Inflammatory macrophage (primary cell): ENCODE measurements at places on chromosomes 1 and 21.

DNA sequence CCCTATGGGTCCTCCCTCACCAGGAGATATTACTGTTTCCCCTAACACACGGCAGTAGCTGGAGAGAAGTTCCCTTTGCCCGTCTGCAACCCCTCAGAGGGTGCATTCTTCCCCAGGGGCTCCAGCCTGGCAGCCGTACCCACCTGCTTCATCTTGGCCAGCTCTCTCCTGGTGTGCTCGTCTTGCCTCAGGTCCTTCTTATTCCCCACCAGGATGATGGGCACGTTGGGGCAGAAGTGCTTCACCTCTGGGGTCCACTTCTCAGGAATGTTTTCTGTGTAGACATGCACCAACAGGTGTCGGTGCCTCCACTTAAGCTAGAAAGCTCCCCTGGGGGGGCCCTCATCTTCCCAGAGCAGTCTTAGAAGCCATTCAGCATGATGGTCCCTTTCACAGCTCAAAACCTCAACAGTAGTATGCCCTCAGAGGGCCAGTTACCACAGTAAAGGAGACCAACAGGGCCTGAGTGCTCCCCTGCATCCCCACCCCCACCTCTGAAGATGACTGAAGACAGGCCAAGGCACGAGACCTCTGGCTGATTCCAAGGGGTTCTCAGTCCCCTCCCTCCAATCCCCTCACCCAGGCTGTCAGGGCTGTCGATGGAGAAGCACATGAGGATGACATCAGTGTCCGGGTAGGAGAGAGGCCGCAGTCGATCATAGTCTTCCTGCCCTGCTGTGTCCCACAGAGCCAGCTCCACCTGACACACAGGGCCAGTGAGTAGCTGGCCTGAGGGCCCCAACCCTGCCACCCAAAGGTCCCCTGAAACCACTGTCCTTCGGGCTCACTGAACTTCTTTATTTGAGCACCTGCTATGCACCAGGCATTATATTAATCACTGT, 4.3 kb downstream of the RHOC start:
- no peak for DNase-seq

GRCh38 chr1:27154469-27154990, 395 bp downstream of the SLC9A1 start:
- DNase-seq: no peak

DNA sequence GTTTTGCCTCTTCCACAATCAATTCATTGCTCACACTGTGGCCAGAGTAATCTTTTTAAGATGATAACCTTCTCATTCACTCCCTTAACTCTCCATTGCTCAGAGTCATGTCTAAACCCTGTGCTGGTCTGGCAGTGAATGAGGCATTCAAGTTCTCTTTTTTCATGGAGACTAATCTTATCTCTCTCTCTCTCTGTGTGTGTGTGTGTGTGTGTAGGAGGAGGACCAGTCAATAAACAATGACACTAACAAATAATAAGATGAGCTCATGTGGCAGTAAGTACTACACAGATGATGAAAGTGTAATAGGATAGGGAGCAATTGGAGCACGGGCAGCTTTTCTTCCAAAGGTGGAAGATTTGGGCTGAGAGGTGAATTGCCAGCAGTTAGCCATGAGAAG, 122.0 kb upstream of the B3GALT2 start:
- DNase-seq: no peak

DNA sequence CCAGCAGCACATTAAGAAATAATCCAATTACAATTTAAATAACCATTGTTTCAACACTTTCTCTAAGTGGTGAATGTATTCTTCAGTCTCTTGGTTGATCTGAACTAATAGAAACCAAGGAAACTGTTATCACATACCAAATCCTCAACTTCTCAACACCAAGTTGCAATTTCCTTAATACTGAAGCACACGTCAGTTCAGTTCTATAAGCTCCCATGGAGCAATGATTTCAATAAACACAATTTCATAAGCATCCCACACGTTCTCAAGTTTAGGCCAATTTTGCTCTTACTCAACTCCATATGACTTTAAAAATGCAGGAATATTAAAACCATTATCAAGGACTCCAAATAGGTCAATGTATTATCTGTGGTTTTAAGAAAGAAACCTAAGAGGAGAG, 5.8 kb upstream of the ERG start:
- peak; percentile 72 for DNase-seq

DNA sequence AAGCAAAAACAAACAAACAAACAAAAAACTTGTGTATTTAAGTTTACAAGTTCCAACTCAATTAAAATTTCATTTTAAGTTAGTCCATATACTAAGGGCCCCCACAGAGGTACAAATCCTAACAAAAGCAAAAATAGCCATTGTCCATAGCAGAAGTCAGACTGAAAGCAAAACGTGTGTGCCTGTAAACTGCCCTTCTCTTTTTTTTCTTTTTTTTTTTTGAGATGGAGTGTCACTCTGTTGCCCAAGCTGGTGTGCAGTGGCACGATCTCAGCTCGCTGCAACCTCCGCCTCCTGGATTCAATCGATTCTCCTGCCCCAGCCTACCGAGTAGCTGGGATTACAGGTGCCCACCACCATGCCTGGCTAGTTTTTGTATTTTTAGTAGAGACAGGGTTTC, 11.6 kb upstream of the IFNGR2 start:
- peak; percentile 41 for DNase-seq

DNA sequence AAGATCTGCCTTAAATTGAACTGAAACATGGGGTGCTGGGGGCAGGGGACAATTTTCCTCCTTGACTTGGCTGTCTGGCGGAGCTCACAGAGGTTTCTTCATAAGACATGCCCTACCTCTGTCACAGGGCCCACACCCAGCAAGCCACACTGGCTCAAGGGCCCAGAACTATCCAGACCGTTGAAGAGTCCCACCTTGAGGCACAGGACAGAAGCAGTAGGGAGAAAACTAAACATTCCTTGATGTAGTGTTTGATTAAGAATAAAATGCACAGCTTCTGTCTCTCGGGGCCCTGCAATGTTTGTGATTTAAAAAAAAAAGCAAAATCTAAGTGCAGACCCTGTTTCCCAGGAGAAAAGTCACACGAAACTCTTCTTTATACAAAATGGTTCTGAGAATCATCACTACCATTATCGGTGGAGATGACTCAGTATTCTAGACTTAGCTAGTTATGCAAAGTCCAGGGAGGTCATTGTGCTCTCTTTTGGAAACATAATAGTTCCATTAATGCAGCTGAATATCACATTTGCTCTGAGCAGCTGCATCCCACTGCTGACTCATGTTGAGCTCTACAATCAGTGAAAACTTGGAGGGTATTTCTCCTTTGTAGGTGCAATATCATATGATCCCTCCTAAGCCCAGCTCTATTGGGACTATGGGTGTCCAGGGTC, 53.6 kb upstream of the DIRAS3 start:
- no peak for DNase-seq

DNA sequence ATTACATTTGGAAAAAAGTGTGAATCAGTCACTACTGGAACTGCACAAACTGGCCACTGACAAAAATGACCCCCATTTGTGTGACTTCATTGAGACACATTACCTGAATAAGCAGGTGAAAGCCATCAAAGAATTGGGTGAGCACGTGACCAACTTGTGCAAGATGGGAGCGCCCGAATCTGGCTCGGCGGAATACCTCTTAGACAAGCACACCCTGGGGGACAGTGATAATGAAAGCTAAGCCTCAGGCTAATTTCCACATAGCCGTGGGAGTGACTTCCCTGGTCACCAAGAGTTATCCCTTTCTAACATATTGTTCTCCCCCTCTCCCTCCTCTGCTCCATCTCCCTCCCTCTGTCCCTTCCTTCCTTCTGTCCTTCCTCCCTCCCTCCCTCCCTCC, 47.7 kb upstream of the RHOU start:
- peak; percentile 44 for DNase-seq

- DNase-seq: no peak
Measured at GRCh38 chr1:96220651-96221050, 500.9 kb upstream of the PTBP2 start.

- DNase-seq: no peak
Measured at GRCh38 chr1:213984387-213985208, 3.2 kb upstream of the PROX1 start.

- DNase-seq: peak; percentile 83
Measured at GRCh38 chr1:183243161-183244050, 57.3 kb downstream of the LAMC2 start.

DNA sequence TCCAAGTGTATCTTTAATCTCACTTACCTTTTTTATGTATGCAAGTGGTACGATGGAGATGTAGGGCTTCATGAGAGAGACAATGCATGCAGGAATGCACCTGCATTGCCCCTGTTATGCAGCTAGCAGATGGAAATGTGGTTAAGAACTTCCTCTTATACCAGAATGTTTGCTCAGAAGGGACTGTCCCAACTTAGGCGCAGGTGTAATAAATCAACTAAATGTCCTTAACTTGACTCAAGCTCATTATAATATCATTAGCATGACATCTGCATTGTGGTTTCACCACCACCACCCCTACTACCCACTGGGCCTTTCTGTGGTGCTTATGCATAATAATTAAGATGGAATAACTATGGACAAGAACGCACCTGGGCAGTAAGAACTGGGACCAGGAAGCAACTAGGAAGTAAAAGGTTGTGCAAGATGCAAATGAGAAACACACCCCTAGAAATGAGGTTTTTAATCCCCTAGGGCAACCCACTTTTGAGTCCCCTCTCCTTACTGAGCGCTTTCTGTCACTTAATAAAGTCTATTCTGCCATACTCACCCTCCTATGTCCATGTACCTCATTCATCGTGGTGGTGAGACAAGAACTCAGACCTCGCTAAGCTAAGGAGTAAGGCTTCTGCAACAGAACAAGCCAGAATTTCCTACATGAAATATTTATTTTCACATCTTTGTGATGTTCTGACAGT, 1103.3 kb upstream of the B3GALT2 start:
- DNase-seq: no peak

DNA sequence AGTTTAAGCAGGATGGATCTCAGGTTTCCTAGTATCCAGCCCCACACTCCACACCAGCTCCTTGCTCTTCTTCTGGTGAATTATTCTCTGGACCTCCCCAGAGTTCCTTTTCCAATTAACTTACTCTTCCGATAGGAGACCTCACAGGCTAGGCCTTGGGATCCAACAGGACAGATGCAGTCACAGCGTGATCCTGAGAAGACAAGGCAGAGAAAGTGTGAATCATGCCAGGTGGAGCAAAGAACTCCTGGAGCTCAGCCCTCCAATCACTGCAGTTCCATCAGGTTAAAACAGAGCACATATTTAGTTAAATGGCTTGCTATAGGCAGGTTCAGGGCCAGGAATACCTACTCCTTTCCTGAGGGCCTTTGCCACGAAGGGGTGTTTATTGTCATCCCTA, 34.1 kb downstream of the C8B start:
- no peak for DNase-seq

- peak; percentile 84 for DNase-seq
Measured at GRCh38 chr1:28313702-28314546, 14.9 kb upstream of the MED18 start.

- no peak for DNase-seq
Measured at GRCh38 chr21:46099476-46099875, 1.6 kb downstream of the COL6A2 start.

GRCh38 chr1:227797144-227797543, 18.3 kb upstream of the PRSS38 start:
- no peak for DNase-seq

- peak; percentile 42 for DNase-seq
Measured at GRCh38 chr1:223233410-223234169, 90.5 kb upstream of the TLR5 start.

DNA sequence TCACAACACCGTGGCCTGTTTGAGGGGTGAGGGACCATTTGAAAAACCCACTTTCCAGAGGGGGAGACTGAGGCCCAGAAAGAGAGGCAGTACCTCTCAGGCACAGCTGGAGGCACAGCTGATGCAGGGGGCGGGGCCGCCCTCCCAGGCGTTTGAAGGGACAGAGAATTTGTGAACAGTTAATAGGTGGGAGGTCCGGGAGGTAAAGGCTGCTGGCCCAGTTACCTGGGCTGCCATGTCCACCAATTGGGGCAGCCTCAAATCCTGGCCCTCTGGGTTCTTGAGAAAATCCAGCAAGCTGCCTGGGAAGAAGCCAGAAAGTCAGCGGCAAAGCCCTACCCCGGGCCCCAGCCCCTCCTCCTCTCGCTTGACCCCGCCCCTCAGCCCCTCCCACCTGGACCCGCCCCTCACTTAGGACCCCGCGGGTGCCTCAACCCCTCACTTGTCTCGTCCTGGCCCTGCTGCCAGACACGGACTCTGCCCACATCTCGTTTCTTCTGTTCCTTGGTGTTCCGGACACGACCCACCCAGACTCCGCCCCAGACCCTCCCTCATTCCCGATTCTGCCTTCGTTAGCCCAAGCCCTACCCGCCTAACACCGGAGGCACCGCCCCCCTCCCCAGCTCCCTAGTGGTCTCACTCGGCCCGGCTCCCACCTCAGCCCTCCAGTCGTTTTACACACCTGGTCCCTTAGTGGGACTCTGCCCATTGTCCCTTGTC, 10.8 kb upstream of the AHDC1 start:
- peak; percentile 2 for DNase-seq

DNA sequence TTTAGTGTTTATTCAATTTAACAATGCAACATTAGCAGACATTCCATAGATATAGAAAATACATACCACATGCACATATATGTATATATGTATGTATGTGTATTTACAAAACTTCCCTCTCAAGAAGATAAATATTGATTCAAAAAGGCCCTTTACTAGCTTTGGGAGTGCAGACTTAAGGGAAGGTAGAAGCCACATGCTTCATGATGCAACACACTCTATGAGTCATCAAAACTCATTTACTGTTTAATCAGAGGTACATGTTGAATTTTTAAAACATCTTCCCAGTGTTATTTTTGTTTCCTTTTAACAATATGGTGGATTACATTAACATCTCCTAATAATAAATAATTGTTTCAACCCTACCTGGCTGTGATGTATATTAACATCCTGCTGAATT, 61.4 kb upstream of the KIRREL1 start:
- DNase-seq: peak; percentile 43

DNA sequence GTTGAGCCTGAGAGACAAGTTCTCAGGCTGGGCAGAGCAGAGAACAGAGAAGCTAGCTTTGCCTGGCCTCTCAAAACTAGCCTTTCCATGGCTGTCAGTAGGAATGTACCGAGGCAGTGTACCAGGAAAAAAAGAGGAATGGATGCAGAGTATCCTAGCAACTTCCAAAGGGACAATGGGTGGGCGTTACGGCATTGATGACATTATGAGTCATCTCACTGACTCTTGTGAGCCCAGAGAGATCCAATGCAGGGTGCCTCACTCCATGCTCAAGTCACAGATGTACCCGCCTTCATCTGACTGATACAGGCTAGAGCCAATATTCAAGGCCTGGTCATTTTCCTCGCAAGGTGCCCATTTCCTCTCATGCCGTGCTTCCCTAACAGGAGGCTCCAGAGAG, 51.4 kb upstream of the C8B start:
- DNase-seq: no peak

- no peak for DNase-seq
Measured at GRCh38 chr1:15355968-15356625, 53.6 kb upstream of the EFHD2 start.

DNA sequence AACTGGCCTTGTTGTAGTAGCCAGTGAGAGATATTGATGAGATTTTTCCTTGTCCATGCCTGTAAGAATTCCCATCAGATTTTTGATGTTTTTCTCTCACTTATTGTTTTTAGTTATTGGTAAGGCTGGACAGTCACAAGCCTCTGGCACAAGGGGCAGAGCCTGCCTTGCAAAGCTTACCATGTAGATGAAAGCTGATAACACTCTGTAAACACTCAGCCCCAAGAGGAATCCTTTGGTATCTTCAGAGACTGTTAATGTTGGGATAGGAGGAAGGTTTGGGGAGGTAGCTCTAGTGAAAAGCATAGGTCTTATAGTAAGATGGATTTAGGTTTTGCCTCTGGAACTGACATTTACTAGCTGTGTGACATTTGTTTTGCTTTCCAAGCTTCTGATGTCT, 37.7 kb downstream of the MARK1 start:
- DNase-seq: no peak

GRCh38 chr1:119727991-119728390, 16.3 kb downstream of the PHGDH start:
- no peak for DNase-seq
